Activated CD4-positive, alpha-beta T cell treated with anti-CD3 and anti-CD28 coated beads, Interleukin-2, amount 50 U/mL, for 1 hour (primary cell): ENCODE measurements at places on chromosomes 4 and X.

DNA sequence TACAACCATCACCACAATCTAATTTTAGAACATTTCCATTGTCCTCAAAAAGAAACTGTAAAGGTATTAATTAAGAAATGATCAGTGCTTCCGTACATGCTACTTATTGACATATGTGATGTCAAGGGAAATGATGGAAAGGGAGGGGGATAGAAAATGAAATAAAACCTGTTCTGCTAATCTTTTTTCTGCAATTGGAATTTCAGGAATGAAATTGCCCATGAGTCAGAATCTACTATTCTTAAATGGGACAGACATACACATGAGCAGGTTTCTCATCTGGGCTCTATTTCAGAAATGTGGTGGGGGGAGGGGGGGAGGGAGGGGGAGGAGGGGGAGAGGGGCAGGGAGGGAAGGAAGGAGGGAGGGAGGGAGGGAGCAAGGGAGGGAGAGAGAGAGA lies 91.0 kb downstream of the SHROOM4 start:
- DNase-seq = no peak

DNA sequence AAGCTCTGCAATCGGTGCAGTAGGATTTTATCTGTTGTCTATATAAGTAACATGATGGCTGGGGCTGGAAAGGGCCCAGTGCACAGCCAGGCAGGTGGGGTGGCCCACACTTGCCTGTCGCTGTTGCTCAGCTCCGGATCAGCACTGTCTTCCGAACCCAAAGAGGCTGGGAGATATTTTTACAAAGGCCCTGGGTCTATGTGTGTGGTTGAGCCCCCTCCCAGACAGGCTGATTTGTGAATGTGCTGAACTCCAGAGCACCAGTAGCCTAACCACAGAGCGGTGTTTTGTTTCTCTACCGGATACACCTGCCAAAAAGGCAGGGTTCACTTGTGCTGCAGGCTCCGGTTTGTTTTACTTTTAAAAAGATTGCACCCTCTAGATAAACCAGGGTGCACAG lies 33.5 kb upstream of the CHRNA9 start:
- peak; percentile 66 for DNase-seq

DNA sequence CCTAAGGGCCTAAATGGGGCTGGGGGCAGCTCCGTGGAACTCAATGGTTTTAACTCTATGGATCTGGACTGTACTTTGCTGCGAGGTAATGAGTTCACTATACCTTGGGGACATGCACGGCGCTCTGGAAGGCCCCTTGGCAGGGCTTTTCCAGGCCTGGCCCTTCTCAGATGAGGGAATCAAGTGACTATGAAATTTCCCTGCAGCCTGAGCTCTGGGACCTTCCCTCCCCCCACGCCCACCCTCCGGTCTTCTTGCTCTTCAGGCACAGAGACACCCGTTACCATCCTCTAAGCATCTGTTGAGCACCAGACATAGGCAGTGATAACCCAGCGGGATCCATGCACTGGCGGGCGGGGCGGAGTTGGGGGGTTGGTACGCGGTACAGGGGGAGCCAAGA lies 109.2 kb downstream of the PSAPL1 start:
- DNase-seq = no peak

DNA sequence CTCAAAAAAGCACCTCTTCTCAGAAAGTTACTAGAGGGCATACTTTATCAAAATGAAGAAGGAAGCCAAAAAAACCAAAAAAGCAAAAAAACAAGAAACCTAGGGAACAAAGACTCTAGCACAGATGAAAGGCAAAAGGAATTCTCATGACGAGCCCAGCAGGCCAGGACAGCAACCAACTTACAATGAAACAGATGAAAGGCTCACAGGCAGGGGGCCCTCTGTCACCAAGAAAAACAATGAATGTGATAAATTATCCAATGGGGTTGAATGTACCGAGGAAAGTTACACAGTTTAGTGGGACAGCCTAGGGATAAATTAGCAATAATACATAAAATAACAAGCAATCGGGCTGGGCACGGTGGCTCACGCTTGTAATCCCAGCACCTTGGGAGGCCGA lies 79.0 kb downstream of the GPR82 start:
- DNase-seq = no peak

DNA sequence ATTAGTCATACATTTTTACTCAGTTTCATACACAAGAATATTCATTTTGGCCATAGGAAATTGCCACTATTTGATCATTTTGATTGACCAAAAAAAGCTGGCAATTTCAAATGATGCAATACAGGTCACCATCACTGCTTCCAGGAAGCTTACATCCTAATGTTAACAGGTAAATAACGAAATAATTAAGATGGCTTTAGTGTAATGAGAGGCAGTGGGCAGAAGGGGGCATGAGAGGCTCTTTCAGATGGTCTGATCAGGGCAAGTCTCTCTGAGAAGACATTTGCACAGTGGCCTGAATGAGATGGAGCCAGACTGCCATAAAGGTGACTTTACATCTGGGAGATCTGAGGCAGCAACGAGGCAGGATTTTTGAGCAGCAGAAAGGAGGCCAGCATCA lies 170.7 kb downstream of the SLIT2 start:
- peak; percentile 8 for DNase-seq

DNA sequence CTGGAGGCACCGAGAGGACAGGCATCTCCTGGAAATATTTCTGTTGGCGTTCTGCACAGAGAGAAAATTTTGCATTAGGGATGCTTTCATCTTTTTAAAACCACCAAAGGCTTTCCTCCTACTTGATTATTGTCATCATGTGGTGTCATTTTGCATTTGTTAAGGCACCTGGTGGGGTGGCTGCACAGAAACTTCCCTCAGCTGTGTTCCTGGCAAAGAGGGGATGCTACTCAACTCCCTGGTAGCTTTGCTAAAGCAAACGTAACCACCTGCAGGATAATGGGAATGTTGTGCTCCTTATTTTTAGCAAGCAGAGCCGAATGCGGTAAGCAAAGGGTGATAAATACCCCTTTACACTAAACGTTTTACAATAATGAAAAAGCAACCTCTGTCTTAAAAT lies 229.8 kb downstream of the STIM2 start:
- DNase-seq = no peak

DNA sequence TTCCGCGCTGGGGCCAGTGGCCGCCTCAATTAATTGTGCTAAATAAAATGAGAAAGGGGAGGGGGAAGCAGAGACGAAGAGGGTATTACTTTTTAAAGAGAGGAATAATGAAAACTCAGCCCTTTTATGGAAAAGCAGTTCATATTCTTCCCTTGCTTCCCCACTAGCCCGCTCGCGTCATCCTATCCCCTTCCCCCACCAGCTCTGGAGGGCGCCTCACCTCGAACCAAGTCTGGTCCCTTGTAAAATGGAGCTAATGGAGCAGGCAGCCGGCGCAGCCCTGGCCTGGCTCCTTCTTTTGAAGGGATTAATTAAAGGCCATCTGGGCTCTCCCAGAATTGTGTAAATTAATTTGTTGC lies 511 bp upstream of the NKX6-1 start:
- DNase-seq = no peak

DNA sequence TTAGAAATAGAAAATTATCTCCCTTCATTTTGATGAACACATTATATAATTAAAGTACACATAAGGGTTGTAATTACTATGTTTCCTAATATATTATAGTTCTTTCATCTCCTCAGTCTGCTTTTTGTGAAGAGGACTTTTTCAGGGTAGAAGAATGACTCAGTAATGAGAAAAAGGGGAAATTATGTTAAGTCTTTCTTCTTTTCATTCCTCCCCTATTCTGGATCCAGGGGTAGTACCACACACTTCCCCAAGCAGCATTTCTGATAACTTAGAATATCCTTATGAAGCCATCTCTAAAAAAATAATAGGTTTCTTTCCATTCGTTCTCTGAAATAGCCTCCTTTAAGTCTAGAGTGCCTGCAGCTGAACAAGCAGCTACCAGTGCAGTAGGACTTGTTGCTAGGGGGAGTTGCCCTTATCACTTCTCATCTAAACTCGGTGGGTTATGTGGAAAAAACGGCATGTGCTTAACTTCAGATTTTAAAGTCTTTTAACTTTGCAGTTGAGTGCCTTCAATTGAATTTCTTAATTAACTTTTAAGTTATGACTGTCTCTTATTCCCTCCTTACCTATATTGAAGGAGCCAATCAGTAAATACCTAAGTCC lies 184.8 kb downstream of the ARHGAP24 start:
- no peak for DNase-seq

DNA sequence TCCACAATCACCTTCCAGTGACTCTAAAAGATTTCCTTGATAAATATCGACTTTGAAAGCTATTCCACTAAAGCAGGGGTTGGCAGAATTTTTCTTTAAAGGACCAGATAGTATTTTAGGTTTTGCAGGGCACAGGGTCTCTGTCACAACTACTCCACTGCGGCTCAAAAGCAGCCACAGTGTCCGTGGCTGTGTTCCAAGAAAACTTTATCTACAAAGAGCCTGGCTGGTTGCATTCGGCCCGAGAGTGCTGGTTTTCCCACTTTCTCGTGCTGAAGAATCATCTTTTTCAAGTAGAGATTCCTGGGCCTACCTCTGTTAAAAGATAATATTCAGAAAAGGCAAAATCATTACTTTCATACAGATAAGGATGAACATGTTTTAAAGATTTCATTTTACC lies 55.6 kb downstream of the TSPAN7 start:
- no peak for DNase-seq
